ENCODE measurements at places on chromosomes 4 and X.

GRCh38 chrX:13068651-13069050 is 24.2 kb upstream of the FAM9C start:
- no peak for DNase-seq

DNA sequence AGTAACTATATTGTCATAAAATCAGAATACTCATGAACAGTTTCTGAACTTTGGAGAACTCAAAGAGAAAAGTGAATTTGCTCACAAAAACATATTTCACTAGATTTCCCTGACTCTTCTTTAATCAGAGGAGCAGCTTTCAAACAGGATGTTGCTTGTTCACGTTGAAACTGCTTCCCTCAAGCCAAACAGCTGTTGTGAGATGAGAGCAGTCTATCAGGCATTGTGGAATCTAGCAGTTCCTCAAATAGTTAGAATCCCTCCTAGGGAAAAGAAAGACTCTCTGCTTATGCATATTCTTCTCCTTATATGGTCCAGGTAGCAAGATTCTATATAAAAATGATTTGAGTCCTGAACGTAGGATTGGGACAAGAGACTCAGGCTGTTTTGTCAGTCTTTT is 1012.1 kb downstream of the FAM133A start:
- DNase-seq = no peak

GRCh38 chrX:133674726-133675470 is 259.6 kb upstream of the GPC4 start:
- DNase-seq = no peak

GRCh38 chrX:115367951-115368350 is 78.4 kb downstream of the LUZP4 start:
- DNase-seq = no peak

GRCh38 chr4:124433500-124433899 is 279.0 kb downstream of the ANKRD50 start:
- DNase-seq = no peak

DNA sequence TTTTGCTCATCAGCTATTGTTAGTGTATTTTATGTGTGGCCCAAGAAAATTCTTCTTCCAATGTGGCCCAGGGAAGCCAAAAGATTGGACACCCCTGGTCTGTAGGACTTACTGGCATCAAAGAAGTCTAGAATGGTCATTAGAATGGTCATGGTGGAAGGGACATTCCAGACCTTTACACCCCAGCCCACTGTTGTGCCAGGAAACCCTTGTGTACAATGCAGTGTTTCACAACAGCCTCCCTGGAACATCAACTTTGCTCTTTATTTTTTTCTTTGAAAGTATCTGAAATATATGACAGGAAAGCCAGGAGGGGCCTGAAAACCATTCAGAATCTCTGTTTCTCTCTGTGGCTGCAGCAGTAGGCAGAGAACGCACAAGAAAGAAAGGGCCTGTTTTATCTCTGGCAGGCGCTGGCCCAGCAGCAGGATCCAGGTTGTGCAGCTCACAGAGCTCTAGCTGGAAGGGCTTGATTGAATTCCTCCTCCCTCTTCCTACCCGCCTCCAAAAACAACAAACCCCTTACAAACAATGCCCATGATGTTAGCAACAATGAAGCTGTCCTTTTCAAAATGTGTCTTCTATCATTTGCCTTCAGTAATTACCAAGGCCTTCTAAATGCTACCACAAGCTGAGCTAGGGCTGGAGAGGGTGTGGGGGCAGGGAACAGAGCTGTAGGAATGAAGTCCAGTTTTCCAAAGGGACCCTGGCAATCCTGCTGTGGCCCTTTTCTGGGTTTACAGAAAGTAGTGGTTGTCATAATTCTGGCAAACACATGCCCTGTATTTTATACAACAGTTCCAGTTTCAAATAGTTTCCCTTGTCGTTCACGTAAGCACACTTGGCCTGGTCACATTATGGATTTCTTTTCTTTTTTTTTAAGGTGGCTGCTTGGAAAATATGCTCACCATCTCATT is 32.3 kb upstream of the TFDP3 start:
- DNase-seq = no peak

GRCh38 chrX:65696613-65697012 is 29.2 kb downstream of the MSN start:
- DNase-seq = no peak

DNA sequence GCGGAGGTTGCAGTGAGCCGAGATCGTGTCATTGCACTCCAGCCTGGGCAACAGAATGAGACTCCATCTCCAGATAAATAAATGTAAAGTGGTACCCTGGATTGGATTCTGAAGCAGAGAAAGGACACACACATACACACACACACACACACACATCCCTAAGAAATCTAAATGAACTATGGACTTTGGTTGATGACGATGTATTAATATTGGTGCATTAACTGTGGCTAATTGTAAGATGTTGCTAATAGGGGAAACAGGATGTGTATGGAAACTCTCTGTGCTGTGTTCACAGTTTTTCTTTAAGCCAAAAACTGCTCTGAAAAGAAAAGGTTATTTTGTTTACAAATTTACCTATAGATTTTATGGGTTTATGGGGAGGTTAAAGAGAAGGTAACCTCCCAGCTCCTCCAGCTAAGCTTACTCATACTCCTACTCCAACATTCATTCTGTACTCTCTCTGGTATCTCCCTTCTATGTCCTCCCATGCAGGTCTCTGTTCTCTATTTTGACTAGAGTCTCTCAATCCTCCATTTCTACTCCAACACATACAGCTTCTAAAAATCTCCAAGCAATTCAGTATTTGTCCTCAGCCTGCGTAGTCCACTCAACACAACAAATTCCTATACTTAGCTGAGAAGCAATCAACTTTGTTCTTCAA is 46.5 kb upstream of the RELL1 start:
- no peak for DNase-seq

- DNase-seq = no peak
Observed at GRCh38 chr4:113677325-113677724, 84.2 kb downstream of the CAMK2D start.

Data from occipital lobe (tissue), 3 donors.